ENCODE measurements at places on chromosomes 4 and X.

DNA sequence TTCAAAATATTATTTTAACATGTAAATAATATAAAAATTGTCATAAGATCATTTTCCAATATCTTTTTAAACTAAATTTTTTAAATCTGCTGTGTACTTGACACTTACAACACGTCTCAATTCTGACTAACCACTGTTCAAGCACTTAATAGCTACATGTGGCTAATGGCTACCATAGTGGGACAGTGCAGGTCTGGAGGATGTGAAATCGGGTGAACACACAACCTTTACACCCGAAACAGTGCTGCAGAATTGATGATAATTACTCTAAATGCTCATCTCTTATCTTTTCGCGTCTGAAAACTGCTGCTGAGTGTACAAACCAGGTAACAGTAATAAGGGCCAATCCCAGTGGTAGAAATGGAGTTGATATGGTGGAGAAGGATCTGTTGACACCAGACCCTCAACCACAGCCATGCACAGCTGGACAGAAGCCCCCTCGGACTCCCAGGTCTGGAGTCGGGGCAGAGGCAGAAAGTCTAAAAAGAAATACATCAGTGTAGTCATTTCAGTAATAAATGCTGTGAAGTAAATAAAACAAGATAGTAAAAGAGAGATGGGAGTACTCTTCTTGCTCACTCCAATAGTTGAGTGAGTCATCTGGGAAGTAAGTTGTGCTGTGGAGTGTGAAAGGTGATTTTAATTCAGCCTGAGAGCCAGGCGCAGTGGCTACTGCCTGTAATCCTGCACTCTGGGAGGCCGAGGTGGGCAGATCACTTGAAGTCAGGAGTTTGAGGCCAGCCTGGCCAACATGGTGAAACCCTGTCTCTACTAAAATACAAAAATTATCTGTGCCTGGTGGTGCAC lies 150.0 kb downstream of the CBR4 start:
- no peak for DNase-seq

- DNase-seq, result no peak
Observed at GRCh38 chrX:16807548-16807947, 21.3 kb downstream of the TXLNG start.

DNA sequence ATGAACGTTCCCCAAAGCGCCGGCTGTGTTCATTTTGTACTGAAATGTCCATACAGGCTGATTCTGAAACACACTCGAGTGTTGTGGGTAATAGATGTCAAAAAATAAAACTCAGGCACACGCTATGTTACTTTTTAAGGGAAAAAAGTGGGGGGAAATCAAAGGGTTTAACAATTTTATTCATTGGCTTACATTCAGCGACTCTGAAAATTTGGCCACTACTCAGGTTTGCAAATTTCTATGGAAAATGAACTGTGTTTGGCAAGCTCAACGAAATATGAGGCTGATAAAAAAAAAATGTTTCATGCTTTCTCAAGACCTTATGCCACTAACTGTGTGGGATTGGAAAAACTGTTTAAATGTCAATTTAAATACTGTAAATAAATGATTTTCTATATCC lies 18.5 kb downstream of the AMELX start:
- DNase-seq, result no peak

GRCh38 chrX:63281465-63281864 lies 69.7 kb downstream of the SPIN4 start:
- no peak for DNase-seq

- DNase-seq, result no peak
Observed at GRCh38 chrX:153926858-153927671, 1.0 kb upstream of the ARHGAP4 start.

GRCh38 chr4:85274955-85275354 lies 200.0 kb upstream of the ARHGAP24 start:
- DNase-seq, result no peak

GRCh38 chr4:30716681-30717207 lies 3.4 kb upstream of the PCDH7 start:
- DNase-seq, result no peak

- no peak for DNase-seq
Observed at GRCh38 chrX:8403988-8404387, 60.6 kb upstream of the VCX3B start.

- DNase-seq, result no peak
Observed at GRCh38 chrX:84168574-84168973, 19.4 kb downstream of the RPS6KA6 start.

- DNase-seq, result no peak
Observed at GRCh38 chr4:51831133-51831532, 11.8 kb upstream of the DCUN1D4 start.

GRCh38 chrX:39904816-39905537 lies 192.8 kb downstream of the BCOR start:
- no peak for DNase-seq

DNA sequence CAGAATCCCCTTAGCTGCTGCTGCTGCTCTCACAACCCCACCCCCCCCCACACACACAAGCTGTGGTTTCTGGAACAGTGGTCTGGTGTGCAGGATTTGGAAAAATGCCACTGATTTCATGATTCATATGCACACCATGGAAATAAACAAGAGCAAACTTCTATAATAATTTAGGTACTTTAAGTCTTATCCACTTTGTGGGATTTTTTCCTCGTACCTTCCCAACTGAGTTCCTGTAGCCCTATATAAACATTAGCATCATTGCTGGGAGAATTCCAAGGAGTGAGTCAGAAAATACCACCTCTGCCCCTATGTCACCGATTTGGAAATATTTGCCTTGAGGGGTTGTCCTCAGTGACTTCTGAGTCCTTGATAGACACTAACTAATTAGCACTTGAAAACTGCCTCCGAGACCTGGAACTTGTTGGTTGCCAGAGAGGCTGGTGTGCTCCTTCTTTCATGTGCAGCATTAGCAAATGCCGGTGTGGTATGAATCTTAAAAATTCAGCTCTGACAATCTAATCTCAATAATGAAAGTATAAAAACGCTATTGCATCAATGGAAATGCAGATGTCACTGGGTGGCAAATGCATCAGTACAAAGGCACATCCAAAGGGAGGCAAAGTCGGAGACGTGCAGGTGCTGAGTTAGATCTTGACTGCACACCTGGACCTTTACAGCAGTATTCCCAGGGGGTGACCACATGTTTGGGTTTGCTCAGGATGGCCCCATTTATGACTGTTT lies 61.8 kb downstream of the CPE start:
- peak; percentile 70 for DNase-seq

GRCh38 chr4:71272976-71273375 lies 65.8 kb upstream of the SLC4A4 start:
- no peak for DNase-seq

DNA sequence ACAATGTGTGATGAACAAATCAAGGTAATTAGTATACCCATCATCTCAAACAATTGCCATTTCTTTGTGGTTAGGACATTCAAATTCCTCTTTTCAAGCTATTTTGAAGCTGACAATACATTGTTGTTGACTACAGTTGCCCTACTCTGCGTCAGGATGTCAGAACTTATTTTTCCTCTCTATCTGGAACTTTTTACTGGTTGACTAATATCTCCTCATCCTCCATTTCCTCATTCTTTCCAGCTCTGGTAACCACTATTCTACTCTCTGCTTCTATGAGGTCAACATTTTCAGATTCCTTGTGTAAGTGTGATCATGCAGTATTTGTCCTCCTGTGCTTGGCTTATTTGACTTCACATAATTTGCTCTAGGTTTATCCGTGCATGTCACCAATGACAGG lies 240.5 kb upstream of the HS3ST1 start:
- DNase-seq, result no peak

GRCh38 chr4:41644288-41644914 lies 104.1 kb downstream of the PHOX2B start:
- no peak for DNase-seq

DNA sequence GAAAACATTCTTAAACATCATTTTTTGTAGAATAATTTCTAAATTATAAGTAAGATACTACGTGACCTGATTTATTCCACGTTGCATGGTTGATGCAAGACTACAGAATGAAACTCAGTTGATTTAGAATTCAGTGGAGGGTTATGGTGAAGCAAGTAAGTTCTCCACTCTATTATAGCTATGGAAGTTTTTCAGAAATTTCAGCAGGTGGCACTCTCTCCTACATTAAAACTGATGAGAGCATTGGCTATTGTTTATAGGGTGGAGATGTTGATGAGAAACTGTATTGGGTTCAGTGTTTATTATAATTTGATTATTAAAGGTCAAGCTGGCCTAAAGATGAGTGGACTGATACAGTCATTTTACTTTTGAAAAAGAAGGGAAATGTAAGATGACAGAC lies 88.0 kb downstream of the FNIP2 start:
- peak; percentile 8 for DNase-seq

- no peak for DNase-seq
Observed at GRCh38 chr4:56348576-56348975, 38.7 kb downstream of the AASDH start.

DNA sequence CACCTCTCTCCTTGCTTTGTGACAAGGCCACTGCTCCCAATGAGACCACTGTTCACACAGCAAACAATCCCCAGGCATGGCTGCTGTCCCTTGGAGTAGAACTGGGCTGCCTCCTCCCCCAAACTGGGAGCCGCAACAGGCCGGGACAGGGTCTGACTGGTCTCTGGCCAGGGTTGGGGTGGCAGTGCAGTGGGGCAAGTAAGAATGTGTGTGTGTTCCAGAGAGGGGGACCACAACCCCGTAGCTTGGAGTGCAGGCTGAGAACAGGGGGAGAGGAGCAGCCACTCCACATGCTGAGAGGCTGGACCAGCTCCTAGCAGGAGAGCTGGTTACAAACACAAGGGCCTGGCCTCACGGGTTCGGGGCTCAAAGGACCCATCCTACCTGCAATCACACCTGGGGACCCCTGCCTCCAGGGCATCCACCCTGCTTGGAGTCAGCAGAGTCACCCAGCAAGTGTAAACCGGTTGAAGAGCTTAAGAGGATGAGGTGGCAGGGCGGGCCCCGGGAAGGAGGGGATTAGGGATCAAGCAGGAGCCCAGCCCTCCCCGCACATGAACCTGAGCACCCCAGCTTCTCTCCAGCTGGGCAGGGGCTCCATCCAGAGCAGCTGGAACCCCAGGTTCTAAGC lies 3.8 kb upstream of the ZNF185 start:
- DNase-seq, result no peak

GRCh38 chrX:24561121-24561520 lies 86.0 kb downstream of the PCYT1B start:
- DNase-seq, result no peak

DNA sequence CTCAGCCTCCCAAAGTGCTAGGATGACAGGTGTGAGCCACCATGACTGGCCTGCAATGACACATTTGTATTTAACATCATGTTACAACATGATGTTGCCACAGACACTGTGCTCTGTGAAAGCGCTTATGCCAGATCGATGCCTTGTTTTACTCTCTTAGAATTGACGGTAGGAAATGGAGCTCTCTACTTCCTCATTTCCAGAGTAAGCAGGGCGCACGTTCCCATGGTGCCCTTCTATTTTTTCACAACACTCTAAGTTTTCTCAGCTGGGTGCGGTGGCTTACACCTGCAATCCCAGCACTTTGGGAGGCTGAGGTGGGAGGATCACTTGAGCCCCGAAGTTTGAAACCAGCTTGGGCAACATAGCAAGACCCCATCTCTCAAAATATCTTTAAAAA lies 60.7 kb upstream of the DHRSX start:
- no peak for DNase-seq

DNA sequence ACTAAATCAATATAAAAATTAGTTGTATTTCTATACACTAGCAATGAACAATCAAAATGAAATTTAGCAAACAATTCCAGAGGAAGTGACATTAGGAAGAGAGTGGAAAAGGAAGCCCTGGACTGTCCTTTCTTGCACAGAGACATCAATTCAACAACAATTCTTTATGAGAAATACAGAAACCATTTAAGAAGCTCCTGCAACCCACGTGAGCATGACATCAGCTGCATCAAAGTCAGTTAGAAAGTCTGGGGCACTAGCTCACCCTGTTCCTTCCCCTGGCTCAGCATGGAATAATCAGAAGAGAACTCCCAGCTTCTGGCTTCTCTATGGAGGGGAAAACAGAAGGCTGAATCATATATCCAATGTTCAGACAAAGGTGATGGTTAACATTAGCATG lies 48.6 kb upstream of the STARD8 start:
- no peak for DNase-seq

GRCh38 chrX:133670383-133670782 lies 255.1 kb upstream of the GPC4 start:
- peak; percentile 9 for DNase-seq

GRCh38 chr4:145326491-145326890 lies 146.1 kb upstream of the OTUD4 start:
- DNase-seq, result no peak

DNA sequence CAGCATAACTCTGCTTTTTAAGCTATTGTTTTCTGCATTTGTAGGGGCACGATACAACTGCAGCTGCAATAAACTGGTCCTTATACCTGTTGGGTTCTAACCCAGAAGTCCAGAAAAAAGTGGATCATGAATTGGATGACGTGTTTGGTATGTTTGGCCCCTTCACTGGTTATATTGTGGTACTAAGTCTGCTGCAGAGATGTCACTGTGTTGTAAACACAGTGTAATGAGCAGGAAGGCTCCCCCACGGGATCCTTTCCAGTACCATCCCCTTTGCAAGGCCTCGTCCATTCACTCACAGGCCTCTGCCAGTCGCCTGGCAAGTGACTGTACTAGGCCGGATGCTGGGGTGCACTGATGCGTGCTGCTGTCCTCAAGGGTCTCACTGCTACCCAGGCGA lies 13.8 kb downstream of the CYP4V2 start:
- DNase-seq, result no peak

DNA sequence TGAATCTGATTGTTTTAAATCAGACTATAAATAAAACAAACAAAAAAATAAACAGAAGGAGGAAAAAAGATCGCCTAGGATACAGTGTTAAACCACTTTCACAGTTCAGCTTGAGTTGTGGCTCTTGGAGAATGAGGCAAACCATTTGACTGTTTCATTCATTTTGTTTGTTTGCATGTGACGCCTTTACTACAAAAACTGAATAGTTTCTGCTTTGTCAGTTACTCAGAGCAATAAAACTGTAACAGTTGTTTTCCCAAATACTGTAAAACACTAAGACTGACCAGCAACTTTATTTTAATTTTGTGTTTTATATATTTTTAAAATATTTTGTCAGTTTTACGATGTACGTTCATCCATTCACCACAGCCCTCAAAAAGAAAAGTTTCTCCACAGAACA lies 214.5 kb downstream of the FBXW7 start:
- DNase-seq, result no peak

DNA sequence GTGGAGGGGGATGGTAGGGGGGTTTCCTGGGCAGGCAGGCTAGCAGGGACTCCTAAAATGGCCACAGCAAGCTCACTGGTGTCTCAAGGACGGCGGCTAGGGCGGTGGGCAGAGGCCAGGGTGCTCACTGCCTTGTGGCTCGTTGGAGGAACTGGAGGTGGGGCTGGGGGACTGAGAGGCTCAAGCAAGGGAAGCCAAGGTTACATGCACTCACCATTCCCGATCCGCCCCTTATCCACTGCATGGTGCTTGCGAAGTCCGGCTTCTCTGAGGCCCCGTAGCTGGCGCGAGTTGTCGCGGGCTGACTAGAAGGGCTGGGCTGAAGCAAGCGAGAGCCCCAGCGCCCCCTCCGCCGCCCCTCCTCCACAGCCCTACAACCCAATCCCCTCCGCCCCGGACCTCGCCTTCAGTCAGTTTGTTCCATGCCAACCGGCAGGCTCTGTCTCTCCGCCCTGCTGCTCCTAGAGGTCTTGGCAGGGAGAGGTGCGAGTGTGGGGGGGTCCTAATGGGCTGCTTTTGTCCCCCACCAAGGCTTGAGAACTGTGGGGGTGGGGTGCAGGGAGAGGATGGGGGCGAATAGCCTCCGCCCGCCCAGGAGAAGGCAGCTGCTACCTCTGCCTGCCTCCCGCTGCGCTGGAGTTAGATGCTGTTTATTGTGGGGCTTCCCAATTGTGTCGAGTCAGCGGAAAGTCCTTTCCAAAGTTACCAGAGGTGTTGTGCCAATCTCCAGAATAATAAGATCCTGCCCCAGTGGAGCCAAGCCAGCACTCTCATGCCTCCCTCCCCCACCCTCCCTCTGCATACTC lies at the start of gene ARHGEF9:
Gene ARHGEF9 (minus strand): TSS at position 313 of the 806 bp plus-strand sequence. CDS start 69 bp downstream, at position 244.
- DNase-seq, result no peak
